ENCODE measurements at places on chromosomes 1 and 21.

DNA sequence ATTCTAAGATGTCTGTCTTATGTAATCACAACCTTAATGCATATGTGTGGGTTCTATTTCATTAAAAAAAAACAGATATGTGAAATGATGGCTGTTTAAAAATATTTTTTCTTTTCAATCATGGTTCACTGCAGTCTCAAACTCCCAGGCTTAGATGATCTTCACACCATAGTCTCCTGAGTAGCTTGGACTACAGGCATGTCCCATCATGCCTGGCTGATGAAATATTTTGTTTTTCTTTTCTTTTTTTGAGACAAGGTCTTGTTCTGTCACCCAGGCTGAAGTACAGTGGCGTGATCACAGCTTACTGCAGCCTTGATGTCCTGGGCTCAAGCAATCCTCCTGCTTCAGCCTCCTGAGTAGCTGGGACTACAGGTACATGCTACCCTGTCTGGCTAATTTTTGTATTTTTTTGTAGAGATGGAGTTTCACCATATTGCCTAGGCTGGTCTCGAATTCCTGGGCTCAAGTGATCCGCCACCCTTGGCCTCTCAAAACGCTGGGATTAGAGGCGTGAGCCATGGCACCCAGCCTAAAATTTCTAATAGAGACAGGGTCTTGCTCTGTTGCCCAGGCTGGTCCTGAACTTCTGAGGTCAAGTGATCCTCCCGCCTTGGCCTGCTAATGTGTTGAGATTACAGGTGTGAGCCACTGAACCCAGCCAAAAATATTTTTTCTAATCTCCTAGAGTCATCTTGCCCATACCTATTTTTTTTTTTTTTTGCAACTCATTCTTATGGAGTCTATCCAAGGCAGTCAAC lies 67.6 kb downstream of the GIPC2 start:
- no peak for DNase-seq

DNA sequence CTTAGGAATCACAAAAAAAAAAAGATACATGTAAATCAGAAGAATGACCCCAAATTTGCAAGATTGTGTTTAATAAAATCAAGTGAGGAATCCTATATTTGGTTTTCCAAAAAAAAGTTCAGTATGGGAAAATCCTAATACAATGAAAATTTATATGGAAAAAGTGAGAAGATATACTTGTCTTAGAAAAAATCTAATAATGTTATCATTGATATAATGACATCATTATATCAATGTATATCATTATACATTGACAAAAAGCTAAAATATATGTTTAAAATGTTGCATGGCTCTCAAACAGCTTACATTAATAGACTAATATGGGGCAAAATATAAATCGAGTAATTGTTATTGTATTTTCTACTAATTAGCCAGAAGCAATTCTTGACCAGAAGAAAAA lies 37.0 kb downstream of the DPYD start:
- no peak for DNase-seq

- no peak for DNase-seq
Measured at GRCh38 chr21:22754746-22755145, 1756.5 kb downstream of the NCAM2 start.

DNA sequence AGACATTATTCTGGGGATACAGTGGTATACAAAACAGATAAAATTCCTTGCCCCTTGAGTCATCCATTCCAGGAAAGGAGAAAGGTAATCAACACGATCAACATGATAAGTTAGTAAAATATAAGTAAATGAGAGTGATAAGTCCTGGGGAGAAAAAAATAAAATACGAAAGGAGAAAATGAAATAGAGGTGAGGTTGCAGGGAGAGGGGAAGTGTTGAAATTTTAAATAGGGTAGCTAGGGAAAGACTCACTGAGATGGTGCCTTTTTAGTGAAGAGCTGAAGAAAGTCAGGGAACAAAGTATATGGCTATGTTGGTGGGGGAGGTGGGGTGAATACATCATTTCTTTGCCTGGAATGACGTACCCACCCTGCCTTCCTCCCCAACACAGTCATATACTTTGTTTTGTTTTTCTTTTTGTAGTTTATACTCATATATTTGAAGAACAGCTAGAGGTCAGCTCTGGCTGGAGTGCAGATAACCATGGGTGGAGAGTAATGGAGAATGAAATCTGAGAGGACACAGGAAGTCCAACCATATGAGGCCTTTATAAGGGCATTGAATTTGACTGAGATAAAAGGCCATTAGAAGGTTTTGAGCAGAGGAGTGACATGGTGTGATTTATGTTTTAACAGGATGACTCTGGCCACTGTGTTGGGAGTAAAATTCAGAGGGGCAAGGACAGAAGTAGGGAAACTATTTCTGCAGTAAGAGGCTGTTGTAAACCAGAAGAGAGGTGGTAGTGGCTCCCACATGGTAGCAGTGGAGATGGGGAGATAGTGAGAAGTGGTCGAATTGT lies 54.8 kb downstream of the OSBPL9 start:
- no peak for DNase-seq

DNA sequence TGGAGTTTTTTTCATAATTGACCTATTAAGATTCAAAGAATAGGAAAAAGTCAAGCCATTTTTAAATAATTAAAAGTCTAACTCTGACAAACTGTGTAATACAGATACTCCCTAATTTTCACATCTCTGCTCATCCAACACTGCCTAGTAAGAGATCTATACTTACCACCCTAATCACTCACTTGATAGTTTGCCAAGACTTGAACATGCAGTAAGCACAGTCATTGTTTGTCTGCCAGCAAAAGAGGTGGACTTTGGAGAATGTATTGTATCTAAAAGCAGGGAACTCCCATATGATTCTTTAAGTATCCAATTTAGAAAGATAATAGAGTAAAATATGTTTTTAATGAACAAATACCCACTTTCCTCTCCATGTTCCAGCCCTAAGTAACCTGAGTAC lies 15.5 kb downstream of the TMEM59 start:
- DNase-seq: no peak
